Daoy (cell line): ENCODE measurements at places on chromosomes 2 and 18.

DNA sequence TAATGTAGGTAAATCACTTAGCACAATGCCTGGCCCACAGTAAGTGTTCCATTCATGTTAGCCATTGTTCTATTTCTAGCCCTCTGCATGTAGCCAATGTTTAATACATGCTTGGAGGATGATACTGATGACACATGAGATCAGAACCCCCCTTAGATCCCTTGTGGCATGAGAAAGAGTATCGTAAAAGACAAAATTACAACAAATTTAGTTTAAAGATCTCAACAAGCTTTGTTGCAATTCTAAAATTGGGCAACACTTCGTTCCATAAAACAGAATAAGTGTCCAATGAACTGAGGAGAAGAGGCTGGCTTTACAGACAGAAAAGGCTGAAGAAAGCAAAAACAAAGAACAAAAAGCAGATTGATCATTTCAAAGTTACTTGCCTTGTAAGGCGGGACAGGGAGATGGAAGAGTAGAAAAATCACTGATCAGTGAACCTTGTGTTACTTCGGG, 148.7 kb upstream of the SLC1A4 start:
- no peak for DNase-seq

DNA sequence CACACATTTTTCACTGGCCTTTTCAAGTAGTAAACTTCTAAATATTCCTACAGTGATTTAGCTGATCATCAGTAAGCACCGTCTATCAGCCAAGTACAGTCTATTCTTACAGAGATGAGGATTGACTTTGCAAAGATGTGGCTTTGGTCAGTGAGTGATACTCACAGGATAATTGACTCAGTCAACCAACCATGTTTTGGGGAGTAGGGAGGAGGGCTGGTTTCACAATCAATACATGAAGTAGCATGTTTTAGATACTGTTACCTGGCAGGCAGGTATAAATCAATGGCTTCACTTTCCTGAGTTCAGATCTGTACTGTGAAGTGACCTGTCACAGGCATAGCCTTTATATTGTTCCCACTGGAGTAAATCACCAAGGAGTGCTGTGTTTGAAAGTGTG, 27.2 kb downstream of the OSBPL6 start:
- no peak for DNase-seq

- DNase-seq, result peak; percentile 59
Measured at GRCh38 chr18:79394534-79395307, 1.0 kb upstream of the NFATC1 start.

DNA sequence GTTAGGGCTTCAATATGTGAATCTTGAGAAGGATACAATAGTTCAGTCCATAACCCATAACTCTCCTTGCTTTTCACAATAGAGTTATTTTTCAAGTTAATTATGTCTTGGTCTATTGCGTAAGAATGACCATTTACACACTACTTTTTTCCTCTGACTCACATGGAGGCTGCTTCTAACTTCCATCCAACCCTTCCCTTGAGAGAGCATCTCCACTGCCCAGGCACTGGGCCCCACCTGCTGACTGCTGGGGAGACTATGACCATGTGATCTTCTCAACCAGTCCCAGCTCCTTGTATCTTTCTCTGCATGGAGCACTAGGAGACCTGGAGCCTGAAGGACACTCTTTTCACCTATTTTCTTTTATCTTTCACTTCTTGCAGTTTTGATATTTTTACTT, 251.5 kb downstream of the GPD2 start:
- no peak for DNase-seq

GRCh38 chr2:25373269-25373981, 31.7 kb upstream of the DNMT3A start:
- no peak for DNase-seq

DNA sequence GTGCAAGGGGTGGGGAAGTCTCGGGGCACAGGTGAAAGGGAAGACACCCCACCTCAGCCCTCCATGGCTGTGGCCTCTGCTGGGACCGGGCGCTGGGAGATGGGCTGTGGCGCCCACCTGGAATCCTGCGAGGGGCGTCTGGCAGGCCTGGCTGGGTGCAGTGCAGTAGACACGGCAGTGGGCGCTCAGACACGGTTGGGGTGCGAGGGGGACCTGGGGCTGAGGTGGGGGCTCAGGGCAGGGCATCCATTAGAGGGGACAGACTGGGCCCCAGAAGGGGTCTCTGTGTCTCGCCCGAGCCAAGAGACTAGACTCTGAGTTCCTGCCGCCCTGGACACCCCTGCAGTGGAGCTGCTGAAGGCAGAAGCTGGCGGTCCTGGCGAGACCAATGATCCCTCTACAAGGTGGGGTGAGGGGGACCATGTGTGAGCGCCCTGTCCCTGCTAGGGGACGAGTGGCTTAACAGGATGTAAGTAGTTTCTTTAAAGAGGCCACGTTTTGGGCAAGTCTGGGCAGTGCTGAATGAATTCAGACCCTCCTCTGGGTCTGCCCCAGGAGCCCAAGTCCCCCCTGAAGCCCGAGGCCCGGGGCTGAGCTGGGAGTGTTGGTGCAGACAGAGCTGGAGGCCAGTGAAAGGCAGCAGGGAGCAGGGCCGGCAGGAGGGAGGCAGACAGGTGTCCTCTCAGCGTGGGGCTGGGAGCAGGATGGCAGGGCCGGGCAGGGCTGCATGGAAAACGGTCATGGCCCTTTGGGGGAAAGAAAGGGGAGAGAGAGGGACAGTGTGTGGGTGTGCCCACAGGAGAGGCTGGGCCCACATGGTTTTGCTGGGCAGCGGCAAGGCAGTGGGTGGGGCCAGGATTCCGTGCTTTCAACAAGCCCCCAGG, 57.2 kb downstream of the HS6ST1 start:
- no peak for DNase-seq

DNA sequence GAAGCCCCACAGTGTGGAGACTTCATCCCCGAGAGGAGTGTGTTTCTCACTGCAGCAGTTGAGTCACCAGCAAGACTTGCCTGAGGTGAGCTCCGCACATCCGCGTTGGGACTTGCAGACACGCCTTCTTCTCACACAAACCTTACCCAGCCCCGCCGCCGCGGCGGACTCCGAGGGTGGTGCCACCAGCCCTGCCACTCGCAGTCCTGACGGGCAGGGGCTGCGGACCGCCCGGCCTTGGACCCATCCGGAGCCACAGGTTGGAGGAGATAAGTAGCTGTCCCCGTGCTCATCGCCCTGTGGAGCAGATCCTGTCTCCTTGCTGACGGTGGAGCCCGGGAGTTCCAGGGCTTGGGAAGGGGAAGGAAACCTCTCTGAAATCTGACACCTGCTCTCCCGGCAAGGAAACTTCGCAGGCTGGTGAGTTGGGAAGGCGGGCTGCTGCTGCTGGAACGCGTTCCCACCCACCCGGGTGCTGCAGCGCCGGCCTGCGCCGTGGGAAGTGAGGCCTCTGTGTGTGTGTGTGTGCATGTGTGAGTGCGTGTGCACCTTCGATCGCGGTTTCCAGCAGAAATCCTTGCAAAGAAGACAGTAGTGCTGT, at the start of gene RAB27B:
TSS of gene RAB27B (plus strand) at position 197 of the 601 bp plus-strand sequence. CDS start 49,109 bp downstream, outside the sequence.
- peak; percentile 82 for DNase-seq

DNA sequence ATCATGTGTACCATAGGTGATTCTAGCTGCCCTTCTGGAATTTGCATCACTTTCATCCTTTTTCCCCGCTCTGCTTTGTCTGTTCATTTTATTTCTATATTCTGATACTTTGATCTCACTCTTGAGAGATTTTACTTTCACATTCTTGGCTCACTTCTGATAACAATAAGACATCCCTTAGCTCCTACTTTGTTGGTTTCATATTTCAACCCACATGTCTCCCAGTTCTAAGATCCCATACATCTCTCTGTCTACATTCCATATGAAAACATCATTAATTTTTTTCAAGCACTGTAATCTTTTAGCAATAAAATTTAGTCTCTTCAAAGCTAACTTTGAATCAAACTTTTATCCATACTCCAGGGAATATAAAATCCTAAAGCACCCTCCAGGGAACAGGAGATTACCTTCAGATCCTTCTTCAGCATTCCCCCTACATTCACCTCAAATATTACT, 75.6 kb downstream of the COL3A1 start:
- no peak for DNase-seq

- no peak for DNase-seq
Measured at GRCh38 chr18:26649193-26649543, 100.8 kb upstream of the KCTD1 start.

DNA sequence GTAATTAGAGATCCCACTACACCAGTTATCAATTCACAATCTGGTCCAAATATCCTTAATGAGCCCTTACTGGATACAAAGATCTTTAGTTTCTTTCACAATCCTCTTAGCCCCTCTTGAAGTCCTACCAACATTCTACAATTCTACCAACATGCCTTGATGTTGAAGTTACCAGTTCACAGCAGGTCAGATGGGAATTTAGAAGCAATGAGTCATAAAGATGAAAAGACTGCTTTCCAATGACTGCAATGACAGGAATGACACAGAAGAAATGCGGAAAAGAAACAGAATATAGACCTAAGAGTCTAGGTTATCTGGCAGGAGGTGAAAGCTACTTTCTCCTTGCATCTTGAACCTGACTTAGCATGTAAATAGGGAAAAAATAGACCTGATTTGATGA, 24.5 kb downstream of the RTTN start:
- peak; percentile 48 for DNase-seq

- no peak for DNase-seq
Measured at GRCh38 chr2:182980115-182980514, 58.1 kb downstream of the NCKAP1 start.

GRCh38 chr2:227029426-227030105, 134.4 kb downstream of the COL4A4 start:
- no peak for DNase-seq
